ENCODE measurements at places on chromosomes 6 and 20.

GRCh38 chr20:50821994-50822393 lies 27.1 kb downstream of the BCAS4 start:
- no peak for DNase-seq

- DNase-seq: no peak
Measured at GRCh38 chr6:166308033-166308768, at the start of gene PRR18. PRR18 (minus strand) TSS chr6:166308392; CDS start chr6:166308142, 250 bp downstream.

- DNase-seq: peak; percentile 99
Measured at GRCh38 chr20:11246251-11246775, 572.5 kb upstream of the JAG1 start.

DNA sequence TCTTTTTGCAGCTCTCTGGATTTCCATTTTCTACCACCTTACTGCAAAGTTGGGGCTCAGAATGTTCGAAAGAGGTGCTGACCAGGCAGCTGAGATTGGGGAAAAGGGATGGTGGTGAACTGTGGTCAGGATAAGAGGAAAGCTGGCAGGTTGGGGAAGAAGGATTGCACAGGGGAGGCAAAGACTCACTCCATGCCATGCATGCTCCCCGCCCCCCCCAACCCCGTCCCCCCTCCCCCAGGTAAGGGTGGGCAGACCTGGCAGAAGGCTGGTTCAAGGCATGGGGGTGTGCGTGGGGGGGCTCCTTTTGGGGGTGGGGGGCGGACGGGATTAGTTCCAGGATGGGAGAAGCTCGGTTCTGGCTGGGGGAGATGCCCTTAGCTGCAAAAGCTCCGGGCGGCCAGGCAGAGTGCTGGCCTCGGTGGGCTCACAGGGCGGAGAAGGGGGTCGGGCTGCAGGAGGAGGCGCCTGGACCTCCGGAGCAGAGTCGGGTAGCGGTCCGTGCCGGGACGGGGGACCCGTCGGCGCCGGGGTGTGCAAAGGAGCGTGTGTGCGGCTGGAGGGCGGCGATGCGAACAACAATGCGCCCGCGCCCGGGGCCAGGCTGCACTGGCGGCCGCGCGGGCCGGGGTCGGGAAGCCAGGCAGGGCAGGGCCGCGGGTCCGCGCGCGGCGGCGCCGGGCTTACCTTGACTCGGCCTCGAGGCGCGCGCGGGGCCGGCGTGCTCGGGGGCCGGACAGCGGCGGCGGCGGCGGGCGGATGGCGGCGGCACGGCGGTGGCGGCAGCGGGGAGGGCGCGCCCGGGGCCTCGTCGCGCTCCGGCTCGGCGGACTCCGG lies 880 bp downstream of the ADNP start:
- no peak for DNase-seq

DNA sequence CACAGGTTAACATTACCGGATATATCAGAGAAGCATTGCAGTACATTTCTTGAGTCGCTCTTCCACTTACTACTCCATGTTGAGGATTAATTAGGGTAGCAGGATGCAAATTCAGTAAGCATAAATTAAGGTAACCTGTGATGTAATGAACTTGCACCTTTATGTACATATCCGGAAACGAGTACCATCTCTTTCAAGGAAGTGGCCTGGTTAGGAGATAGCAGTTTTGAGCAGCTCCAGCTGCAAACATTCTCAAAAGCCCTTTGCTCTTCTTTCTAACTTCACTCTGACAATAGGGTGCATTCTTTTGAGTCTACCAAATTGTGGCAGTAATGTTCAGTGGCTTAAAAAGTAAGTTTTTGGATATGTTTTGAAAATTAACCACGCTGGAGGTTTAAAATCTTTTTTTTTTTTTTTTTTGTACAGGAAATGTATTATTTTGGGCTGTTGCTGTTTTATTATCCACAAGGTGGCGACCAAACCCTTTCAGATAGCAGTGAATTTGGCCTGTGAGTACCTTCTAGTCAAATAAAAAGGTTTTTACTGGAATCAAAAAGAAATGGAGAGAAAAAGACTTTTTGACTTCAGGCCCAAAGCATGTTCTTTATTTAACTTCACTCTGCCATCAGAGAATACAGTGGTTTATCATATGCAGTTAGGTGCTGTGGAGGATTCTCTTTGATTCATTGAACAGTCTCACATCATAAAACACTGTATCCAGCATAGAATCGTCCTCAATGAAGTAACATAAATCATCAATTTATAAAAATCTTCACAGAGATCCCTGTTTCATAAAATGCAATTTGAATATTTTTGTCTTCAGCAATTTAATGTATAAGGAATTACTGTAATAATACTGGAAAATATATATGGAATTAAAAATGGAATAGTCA lies 8.9 kb downstream of the FAM217B start:
- peak; percentile 20 for DNase-seq

DNA sequence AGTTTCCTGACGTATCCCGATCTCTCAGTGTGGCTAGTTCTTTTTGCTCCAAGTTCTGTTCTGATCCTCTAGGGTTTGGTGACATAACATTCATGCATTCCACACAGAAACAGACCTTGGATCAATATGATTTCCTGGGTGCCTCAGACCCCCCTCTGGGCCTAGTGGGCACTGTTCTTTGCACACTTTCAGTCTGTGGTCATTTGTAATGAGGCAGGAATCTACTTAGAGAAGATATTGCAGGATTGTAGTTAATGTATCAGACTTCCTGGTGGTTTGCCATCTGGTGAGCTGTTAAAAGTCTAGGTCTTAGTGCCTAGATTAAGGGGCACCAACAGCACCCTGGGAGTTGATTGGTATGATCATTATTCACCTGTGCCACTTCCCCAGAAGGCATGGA lies 7.5 kb downstream of the BEND6 start:
- no peak for DNase-seq

DNA sequence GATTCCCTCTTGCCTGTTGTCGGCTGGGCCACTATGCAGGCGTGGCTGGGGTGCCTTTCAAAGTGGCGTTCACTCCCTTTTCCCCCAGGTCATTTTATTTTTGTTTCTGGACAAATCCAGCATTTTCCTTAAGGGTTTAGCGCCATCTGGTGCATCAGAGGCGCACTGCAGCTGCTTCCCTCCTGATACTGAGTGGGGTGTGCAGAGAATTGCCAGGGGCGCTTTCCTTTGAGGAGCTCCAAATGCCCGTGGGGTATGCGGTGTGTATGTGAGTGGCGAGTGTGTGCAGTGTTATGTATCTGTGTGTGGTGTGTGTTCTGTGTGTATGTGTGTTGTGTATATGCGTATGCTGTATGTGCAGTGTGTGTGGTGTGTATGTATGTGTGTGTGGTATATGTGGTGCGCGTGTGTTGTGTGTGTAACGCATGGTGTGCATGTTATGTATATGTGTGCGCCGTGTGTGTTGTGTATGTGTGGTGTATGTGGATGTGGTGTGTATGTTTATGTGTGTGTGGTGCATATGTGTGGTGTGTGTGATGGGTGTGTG lies 100.1 kb upstream of the AGPAT4 start:
- DNase-seq: peak; percentile 37

- DNase-seq: no peak
Measured at GRCh38 chr20:58017231-58017969, 211.1 kb downstream of the ANKRD60 start.

GRCh38 chr20:64161356-64162238 lies 2.7 kb upstream of the MYT1 start:
- DNase-seq: no peak

DNA sequence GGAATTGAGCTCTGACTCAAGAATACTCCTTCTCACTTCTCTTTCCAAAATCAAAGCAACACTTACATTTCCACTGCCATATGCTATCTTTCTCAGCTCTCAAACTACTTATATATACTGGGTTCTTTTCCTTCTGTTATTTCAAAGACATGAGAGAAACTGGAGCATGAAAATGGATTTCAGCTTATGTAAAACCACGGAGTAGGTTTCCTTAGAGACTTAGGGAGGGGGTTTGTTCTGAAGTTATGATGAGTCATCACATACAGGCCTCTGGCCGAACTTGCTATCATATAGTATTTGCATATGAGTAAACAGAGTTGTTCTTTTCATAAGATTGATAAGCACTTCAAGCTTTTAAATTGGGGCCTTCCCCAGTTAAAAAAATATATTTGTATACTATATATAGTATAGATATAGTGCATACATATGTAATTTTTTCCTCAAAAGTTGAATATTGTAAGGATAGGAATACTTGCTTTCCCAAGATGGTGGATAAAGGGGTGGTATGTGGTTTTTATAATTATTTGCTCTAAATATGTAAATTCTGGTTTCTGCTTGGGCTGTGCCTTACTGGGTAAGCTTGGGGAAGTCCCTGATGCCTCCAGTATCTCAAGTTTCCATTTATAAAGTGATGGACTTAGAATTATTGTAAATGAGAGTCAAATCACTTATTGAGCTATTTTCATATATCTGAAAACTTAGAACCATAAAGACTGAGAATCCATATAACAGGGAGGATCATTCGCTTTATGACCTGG lies 273.9 kb downstream of the RFPL4B start:
- DNase-seq: no peak

GRCh38 chr6:43221046-43221972 lies 8.0 kb downstream of the DNPH1 start:
- no peak for DNase-seq

GRCh38 chr6:56368491-56368890 lies 121.1 kb upstream of the COL21A1 start:
- no peak for DNase-seq

DNA sequence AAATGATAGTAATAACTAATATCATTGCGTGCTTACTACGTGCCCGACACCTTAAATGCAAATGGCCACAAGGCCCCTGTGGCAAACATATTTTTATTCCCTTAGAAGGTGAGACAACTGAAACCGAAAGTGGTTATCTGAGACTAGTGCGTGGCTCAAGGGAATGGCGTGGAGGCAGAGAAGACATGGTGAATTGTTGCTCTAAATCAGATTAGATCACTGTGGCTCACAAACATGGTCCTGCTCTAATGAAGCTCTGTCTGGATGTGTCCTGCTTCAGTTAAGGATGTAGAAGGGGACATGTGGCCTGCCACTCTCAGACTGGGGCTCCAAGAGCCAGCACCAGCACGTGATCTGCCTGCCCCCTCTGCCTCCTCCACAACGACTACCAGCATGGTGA lies 124.2 kb upstream of the GMDS start:
- no peak for DNase-seq

DNA sequence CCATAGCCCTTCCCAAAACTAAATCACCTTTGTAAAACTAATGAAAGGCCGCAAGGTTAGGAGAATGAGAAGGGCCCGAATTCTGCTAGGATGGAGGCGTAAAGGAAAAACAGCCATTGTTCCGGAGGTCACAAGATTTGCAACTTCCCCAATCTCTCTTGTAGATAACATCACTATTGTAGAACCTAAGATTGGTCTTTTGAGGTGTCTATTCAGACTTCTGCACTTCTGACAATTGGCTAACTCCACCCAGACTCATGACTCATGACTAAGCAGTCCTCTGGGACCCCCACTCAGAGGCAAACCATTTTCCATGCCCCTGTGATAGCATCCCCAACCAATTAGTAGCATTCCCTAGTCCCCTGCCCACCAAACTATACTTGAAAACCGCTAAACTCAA lies 210.5 kb upstream of the SHLD1 start:
- DNase-seq: no peak

- no peak for DNase-seq
Measured at GRCh38 chr6:145886228-145886956, 71.8 kb upstream of the FBXO30 start.

- no peak for DNase-seq
Measured at GRCh38 chr6:82841309-82841708, 224.3 kb downstream of the UBE3D start.

DNA sequence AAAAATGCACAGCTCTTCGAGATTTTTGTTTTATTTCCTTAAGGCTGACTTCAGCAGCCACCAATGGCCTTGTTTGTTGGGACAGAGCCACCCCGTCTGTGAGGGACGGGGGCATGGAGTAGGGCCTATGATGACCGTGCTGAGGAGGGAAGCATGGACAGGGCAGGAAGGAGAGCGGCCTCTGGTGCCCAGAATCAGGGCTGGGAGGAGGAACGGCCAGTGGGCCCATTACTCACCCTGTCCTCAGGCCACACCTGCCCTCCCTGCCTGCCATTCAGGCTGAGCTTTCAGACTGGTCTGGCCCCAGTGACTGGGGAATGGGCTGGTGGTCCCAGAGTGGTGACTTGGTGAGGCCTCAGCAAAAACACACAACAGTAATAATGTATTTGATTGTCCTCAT lies 104.4 kb downstream of the SMOC2 start:
- DNase-seq: no peak

All from NCI-H748 treated with DMSO at 0.1 percent for 48 hours (cell line).